ENCODE measurements at places on chromosomes 7 and 10. TPM values are rescaled to one million over a fixed set of nuclear protein-coding genes. Genes with fewer than 3 reads are reported as not detected.

Gene CEP55
- total RNA-seq = 1.7 TPM

Gene SRRM3
- total RNA-seq = 0.83 TPM

GRCh38 chr10:112605063-112605462 lies 158.0 kb downstream of the VTI1A start:
- no peak for DNase-seq

- DNase-seq = no peak
Measured at GRCh38 chr7:142646386-142647140, 102.7 kb upstream of the PRSS1 start.
